ENCODE measurements at places on chromosomes 1 and 21.

GRCh38 chr1:62311473-62311943, 7.7 kb downstream of the KANK4 start:
- no peak for DNase-seq

- no peak for DNase-seq
These were observed 24.2 kb upstream of the PHGDH start for GRCh38 chr1:119687434-119688079.

DNA sequence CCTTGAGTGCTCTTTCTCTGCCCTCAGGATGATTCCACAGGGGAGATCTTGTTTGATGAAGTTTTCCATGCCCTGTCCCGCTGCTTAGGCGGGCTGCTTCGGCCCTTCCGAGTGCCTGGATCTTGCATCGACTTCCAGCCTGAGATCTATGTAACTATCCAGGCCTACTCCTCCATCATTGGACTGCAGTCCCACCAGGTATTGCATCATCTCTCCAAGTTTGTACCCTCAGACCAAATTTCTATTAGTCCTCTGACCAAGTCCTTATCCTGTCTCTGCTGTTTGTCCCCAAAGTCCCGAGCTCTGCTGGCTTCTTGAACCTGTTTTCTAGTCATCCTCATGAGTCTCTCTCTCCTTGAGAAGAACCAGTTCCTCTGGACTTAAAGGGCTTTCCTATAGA, 14.7 kb downstream of the SZT2 start:
- DNase-seq: no peak

GRCh38 chr21:44702973-44703730, 6.2 kb downstream of the KRTAP10-12 start:
- DNase-seq: no peak

- DNase-seq: no peak
These were observed 11.4 kb upstream of the LRRC3 start for GRCh38 chr21:44443891-44444285.

DNA sequence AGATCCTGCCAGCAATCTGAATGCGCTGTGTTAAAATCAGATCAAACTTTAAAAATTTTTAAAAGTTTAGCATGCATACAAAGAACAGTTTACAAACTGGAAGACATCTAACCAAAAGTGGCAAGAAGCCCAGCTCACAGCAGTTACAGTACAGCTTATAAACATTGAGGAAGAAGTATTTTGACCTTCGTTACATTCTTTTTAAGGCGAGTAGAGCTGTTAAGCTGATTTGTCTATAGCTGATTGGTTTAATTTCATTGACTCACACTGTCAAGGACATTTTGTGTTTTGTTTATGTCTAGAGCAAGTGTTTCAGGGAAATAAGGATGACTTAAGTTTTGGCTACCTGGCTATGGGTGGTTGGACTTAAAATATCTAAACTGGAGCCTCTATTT, 3.0 kb upstream of the PGM1 start:
- no peak for DNase-seq

GRCh38 chr1:207017615-207018559, 14.7 kb downstream of the C1orf116 start:
- no peak for DNase-seq

DNA sequence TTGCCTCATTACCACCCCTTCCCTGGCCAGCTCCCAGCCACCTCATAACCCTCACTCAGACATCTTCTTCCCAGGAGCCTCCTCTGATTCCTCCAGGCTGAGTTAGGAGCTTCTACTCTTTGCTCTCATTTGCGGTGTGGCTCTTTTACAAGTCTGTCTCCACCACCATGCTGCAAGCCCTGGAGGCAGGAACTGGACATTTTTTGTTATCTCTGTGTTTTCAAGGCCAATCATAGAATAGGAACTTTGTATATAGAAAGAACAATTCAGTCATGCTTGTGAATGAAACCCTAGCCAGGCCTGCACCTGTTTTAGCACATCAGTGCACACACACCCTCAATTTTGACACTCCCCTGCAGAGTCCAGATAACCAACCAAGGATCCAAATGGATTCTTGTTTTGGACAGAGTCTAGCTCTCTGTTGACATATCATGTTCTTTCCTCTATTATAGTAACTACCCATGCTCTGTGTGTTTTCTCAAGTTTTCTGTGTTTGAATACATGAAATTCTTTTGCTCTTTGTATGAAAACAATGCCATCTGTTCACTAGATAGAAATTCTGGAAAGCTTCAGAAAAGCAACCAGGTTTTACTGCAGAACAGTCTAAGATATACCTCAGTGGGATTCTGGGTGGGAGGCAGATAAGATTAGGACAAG, 60.9 kb upstream of the ZNF648 start:
- no peak for DNase-seq

- DNase-seq: no peak
These were observed 28.9 kb downstream of the PBX1 start for GRCh38 chr1:164587617-164588501.

DNA sequence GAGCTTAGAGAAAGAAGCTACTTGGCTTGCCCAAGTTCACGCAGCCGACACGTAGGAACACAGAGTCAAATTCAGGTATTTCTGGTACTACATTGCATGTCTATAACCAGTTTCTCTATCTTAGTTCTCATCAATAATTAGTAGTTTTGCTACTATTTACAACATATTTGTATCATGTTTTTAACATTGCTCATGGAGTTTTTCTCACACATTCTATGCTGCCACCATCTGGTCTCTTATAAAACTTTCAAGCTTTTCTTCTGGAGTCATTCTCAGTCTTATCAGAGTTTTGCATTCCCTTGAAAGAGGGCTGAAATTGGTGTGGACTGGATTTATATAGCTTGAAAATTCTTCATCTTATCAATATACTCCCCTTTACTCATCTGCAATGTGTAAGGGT, 118.8 kb upstream of the PALMD start:
- no peak for DNase-seq

DNA sequence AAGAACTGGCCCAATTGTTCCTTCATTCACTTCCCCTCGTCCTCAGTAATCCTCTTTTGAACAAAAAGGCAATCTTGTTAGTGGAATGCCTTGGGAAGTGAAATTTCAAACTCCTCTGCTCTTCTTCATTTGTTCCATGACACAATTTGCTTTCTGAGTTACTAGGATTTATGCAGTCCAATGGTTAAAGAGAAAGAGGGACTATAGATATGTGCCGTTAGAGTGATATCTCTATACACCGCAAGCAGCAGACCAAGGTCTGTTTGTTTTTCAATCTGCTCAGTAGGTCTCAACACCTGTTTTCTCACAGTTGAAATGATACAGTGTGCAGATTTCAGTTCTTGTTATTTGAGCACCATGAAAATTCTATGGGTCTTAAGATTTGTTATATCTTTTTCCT, 244.0 kb downstream of the DNM3 start:
- DNase-seq: no peak

DNA sequence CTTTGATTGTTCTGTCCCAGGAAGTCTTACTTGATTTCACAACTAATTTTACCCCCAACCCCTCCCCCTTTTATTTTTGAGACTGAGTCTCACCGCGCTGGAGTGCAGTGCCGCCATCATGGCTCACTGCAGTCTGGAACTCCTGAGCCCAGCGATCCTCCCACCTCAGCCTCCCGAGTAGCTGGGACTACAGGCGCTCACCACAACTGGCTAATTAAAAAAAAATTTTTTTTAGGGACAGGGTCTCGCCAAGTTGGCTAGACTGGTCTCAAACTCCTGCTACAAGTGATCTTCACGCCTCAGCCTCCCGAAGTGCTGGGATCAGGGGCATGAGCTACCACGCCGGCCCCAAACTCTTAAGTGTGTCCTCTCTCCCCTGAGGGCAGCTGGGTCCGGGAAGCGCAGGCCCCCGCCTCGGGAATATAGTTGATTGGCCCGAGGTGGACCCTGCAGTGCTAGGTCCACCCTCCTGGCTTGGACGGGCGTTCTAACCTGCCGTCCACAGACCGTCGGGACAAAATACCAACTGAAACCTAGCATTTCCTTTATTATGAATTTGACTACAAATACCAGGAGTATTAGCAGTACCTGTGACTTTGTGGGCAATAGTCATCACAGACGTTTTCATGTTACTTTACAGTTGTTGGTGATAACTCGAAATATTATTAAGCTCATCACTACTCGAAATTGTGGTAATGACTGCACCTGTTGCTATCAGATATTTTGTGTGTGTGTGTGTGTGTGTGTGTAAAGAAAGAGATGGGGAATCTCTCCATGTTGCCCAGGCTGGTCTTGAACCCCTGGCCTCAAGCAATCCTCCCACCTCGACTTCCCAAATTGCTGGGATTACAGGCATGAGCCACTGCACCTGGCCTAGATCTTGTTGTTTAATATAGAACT, 642 bp upstream of the PARP1 start:
- DNase-seq: no peak

DNA sequence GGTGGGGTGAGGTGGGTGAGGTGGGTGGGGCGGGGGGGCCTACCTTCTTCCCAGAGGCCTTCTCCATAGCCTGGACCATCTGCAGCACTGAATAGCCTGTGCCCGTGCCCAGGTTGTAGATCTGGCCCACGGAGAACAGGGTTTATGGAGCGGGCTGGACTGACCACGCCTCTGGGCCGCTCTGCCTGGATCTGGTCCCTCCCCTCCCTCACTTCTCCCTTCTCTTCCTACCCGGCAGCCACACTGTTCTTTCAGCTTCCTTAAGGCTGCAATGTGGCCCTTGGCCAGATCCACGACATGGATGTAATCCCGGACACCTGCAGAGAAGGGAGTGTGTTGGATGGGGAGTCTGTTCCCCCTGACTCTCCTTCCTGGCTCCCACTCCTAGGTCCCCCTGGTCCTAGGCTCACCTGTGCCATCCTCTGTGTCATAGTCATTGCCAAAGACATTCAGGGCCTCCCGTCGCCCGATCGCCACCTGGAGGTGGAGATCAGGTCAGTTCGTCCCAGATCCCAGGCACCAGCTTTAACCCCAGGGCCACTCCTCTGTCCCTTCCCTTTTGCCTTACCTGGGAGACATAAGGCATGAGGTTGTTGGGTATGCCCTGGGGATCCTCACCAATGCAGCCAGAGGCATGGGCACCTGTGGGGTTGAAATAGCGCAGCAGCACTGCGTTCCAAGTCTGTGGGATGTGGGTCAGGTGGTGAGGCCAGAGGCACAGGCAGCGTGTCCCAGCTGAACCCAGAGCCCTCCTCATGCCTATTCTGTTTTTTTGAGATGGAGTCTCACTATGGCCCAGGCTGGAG, 3.9 kb downstream of the GALE start:
- no peak for DNase-seq

- no peak for DNase-seq
These were observed 21.7 kb upstream of the IL12RB2 start for GRCh38 chr1:67285780-67286488.

DNA sequence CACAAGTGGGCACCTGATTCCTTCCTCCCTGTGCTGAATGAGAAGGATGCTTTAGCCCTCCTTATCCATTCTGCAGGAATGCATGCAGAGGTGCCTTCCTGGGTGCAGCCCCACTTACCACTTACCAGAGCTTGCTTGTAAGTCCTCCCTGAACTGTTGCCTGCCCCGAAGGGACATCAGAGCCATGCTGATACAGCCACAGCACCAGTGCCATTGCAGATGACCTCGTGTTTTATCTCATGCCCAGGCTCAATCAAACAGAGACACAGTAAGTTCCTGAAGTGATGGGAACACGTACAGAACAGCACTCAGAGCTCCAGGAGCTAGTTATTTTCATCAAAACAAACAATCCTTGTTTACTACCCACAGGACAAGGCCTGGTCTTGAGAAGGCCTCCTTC, 81.9 kb downstream of the ATP1A1 start:
- DNase-seq: no peak

DNA sequence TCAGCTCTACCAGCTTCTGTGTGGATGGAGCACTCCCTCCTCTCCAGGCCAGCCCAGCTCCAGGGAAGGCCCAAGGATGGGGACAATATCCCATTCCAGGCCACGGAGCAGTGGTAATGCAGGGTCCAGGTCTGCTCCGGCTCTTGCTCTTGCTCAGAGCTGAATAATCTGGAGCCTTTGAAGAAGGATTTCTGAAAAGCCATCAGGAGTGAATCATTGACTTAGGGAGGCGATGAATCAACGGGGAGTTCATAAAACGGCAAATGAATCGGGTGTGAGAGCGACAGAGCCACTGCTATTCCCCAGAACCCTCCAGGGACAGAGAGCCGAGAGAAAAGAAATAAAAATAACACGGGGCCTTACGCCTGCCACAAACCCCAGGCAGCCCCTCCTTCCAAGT, 7.7 kb downstream of the POU3F1 start:
- DNase-seq: no peak

DNA sequence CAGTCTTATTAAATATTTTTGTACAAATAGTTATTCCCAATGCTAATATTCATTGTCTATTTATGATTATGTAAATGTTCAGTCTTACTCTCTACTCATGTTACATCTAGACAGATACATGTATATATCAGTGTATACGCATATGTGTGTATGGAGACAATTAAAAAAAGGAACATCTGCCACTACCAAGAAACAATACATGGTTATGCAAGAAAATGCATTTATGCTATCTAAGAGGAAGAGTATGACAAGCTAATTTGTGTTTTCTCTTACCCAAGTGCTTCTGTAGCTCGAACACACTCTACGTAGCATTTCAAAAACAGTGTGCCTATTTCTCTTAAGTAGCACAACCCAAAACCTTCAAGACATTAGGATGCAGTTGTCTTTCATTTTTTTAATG, 6.1 kb upstream of the RLF start:
- no peak for DNase-seq

DNA sequence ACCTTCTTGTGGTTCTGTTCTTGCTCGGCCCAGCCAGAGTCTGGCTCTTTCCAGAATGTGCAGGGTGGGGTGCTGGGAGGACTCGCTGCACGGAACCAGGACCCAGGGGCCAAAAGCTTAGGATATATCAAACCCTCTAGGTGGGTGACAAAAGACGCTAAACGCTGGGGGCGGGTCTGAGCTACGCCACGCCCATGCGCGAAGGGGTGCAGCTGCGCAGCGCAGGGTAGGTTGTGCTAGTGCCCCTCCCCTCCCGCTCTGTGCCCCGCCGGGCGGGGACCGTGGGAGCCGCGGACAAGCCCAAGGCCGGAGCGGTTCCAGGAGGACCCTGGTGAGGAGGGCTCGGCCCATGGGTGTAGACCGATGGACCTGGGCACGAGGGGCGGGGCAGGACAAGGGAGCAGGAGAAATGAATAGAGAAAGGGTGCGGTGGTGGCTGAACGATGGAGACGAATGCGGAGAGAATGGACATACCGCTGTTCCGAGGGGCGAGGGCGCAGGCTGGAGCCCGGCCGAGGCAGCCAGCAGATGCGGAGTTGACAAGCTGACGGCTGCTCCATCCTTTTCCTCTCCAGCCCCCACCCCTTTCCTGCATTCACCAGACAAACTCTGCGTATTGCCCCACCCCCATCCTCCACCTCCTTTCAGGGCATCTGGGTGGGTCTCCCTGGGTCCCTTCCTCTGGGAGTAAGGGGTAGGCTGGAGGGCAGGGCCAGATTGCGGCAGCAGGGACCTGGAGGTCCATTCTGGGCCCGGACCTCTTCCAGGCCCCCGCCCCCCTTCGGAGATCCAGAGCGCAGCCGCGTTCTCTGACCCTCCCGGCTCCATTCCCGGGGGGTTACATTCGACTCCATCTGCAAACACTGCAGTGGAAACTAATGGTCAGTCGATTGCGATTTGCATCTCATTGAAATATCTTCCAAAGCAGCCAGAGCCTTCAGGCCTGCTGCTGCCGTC, at the start of gene RUSC1:
TSS of gene RUSC1 (plus strand) at position 234 of the 957 bp plus-strand sequence. CDS start 880 bp downstream, outside the sequence.
- peak; percentile 69 for DNase-seq

GRCh38 chr1:2027961-2028583, 8.9 kb downstream of the GABRD start:
- DNase-seq: no peak

- DNase-seq: peak; percentile 5
These were observed 753 bp downstream of the KIF1B start for GRCh38 chr1:10210841-10211804.

GRCh38 chr21:30268608-30269197, 14.0 kb downstream of the KRTAP24-1 start:
- no peak for DNase-seq
